Small intestine (tissue), 16 donors: ENCODE measurements at places on chromosomes 16 and 17. TPM values are rescaled to one million over a fixed set of nuclear protein-coding genes. Genes with fewer than 3 reads are reported as not detected.
A peak's percentile ranks its signal among the peaks of the same experiment; 100 is the strongest.

DNA sequence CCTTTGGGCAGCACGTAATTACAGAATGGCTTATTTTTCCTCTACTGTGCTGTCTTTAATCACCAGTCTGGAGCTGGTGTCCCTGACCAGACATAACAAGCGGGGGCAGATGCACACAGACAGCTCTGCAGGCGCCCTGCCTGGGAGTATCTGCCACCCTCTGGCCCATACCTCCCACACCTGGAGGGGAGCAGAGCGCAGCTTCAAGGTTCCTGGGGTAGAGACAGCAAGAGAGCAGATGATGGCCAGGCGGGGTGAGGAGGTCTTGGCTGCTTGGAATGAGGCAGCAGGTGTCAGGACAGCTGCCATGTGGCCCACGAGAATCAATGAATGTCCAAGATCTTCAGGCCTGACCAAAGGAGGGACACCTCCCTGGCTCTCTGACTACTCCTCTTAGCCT is 23.8 kb downstream of the TMEM94 start:
- DNase-seq, result no peak

DNA sequence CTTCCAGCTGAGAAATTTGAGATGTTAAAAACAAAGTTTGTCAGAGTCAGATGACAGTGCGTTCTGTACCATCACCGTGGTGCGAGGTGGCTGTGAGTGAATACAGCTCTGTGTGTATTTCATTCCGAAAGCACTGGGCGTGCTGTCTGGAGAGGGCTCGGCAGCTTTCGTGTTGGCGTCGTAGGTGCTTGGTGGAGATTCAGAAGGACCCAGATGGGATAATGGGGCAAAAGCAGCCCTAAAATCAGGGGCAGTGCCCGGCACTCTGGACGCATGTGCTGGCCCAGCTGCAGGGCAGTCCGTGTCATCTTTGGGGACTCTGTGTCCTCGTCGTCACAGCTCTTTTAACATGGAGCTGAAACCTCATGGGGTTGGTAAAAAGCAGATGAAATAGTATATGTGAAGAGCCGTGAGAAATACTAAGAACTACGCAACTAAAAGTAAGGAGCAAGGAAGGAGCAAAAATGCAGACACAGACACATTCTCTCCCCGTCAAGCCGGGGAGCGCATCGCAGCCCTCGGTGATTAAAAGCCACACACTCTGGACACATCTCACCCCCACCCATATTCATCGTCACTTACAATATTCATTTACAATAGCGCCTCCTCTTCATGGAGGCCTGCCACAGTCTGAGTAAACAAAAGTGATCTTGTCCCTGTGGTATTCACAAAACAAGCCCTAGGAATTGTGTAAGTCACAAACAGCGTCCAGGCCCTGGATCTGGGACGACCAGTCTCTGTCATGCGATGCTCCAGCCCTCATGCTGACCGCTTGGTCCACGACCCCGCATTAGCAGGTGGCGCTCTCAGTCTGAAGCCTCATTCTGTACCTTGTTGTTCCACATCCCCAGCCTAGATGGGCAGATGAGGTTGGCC is 206.7 kb downstream of the RPTOR start:
- DNase-seq, result no peak

GRCh38 chr17:45749831-45750335 is 34.2 kb upstream of the CRHR1 start:
- no peak for DNase-seq

DNA sequence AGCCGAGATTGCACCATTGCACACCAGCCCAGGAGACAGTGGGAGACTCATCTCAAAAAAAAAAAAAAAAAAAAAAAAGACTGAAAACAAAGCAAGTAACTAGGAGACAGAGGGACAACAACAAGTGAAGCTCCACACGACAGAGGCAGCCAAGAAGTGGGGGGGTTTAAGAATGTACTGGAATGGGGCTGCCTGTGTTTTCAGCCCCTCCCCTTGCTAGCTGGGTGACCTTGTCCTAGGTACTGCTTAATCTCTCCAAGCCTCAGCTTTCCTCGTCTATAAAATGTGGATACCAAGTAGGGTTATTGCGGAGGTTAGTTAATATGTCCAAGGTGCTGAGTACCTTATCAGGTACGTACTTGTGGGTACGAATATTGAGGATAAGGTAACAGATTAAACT is 163.8 kb upstream of the CACNG5 start:
- DNase-seq, result peak; percentile 60

- no peak for DNase-seq
These were observed 82.6 kb upstream of the CCL2 start for GRCh38 chr17:34172390-34172918.

- DNase-seq, result no peak
These were observed 42.0 kb downstream of the CMIP start for GRCh38 chr16:81486540-81487061.

DNA sequence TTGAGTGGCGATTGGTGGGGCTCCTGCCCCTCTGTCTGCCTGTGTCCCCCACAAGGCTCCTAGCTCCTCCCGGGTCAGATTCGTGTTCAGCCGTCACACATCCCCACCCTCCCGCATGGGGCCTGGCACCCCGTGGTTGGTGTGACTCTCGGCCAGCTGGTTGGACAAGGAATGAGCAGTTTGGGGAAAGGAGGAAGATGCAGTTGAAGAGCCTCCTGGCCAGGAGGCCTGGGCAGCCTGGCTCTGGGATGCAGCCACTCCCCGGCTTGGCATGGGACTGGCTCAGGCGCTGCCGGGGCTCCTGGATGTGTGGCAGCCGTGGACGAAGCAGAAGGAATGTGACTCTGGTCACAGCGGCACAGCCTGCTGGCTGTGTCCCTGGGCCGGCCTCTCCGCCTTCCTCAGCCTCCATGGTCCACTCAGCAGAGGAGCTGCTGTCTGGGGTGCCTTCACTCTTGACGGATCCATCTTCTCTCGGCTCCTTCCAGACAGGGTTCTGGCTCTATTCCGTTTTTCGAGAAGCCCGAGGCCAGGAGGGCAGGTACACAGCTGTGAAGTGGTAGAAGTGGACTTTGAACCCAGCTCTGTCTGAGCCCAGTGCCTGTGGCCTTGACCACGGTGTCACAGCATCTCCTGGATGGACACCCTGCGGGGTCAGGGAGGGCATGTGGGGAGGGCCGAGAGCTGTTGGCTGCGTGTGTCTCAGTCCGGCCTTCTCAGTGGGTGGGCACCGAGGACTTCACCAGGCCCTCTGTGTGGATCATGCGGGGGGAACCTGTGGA is 2.1 kb downstream of the TRAF7 start:
- DNase-seq, result peak; percentile 60

DNA sequence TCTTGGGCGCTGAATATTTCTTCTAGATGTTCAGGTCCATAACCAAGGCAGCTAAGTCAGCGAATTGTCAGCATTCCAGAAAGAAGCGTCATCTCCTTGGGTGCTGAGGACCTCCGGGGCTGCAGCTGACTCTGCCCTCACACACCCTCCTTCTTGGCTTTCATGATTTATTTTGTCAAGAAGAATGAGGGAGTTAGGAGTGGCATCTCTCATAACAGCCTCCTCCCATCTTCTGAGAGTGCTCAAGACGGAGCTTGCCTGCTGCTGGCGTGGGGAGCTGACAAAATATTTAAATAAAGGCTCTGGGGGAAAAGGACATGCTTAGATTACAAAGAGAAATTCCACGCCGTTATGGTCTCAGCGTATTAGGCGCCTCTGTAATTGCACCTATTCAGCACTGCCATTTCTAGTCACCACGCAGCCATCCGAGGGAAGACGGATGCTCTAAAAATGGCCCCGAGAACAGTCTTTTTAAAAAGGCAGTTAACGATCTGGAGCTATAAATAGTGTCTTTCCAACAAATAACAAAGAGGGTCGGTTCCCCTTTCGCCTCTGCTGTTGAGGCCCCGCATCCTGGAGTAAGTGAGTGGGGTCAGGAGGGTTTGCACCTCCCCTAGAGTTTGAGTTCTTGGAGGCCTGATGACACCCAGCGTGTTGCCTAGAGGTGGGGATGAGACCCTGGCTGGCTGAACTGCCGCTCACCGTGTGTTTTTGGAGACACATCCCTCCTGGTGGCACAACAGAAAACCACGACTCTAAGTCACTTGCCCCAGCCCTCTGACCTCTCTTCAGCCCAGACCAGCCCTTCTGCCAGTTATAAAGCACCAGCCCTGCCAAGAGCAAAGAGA is 187.0 kb downstream of the CCDC182 start:
- DNase-seq, result no peak

DNA sequence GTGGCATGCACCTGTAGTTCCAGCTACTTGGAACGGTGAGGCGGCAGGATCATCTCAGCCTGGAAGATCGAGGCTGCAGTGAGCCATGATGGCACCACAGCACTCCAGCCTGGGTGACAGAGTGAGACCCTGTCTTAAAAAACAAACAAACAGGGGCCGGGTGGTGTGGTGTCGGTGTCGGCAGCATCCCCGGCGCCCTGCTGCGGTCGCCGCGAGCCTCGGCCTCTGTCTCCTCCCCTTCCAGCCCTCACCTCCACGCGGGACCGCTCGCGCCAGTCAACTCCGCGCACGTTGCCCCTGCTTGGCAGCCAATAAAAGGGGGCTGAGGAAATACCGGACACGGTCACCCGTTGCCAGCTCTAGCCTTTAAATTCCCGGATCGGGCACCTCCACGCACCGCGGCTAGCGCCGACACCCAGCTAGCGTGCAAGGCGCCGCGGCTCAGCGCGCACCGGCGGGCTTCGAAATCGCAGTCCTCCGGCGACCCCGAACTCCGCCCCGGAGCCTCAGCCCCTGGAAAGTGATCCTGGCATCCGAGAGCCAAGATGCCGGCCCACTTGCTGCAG is 204.7 kb downstream of the CDRT15L2 start:
- DNase-seq, result no peak

DNA sequence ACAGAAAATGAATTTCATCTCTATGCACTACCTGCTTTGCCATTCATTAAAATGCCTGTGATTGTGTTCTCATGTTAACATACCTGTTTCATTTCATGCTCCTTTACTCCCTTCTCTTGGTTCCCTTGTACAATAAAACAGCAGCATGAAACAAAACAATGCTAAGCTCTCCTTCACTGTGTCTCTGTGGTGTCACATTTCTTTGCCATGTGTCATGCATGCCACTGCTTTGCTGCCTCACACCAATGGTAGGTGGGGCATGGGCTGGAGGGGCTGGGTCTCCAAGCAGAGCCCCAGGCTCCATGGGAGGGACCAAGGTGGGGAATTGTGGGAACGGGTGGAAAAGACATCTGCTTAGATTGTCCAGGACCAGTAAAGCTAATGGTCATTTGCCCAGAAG is 83.6 kb downstream of the RGS9 start:
- DNase-seq, result no peak

DNA sequence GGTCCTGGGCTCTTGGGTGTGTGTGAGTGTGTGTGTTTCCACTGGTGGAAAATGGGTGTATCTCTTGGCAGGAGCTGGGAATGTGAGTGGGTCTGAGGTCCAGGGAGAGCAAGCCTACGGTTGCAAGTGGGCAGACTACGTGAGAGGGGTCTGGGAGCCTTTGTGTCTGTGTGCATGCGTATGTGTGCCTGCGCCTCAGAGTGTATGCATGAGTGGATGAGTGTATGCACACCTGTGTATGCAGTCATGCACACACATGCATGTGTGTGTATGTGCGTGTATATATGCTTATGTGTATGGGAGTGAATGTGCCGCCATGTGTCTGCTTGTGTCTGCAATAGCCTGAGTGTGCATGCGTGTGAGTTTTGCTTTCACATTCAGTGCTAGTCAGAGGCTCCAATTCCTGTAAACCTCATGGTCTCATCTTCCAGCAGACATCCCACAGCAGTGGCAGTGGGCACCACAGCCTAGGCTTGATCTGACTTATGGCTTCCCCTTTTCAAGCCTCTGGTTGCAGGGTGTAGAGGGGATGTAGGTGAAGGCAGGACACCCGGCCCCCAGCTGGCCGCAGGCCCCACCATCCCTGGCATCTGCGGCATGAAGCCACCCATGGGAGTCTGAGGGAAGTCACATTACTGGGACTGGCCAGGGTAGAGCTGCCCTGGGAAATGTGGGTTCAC is 19.7 kb upstream of the RMI2 start:
- no peak for DNase-seq

GRCh38 chr16:12850186-12850585 is 46.5 kb upstream of the CPPED1 start:
- no peak for DNase-seq

GRCh38 chr16:85900027-85900792 is 1.2 kb downstream of the IRF8 start:
- DNase-seq, result peak; percentile 69

DNA sequence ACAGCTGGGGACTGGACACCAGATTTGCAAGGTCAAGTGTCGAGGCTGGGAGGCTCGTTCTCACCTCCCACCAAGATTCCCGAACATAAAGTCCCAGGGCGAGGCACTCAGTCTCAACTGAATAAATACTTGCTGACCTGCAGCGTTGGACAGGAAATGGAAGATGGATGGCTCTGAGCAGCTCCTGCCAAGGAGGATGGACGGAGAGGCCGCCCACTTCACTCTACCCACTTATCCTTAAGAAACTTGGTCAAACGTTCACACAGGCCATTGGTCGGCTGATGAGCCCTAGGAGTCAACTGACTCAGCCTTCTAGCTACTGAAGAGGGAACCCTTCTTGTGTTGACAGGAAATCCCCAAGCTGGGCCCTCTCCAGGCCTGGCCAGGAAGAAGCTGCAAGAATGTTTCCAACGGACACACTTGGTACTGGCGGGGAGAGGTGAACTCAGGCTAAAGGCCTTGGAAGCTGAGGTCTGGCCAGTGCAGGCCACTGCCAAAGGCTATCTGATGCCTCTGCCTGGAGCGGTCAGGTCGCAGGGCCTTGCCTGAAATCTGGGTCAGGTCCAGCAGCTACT is 50.0 kb downstream of the VAC14 start:
- DNase-seq, result peak; percentile 13

GRCh38 chr16:1775846-1776671 is 3.1 kb upstream of the MRPS34 start:
- no peak for DNase-seq

GRCh38 chr17:30316736-30317135 is 17.1 kb downstream of the TMIGD1 start:
- no peak for DNase-seq

DNA sequence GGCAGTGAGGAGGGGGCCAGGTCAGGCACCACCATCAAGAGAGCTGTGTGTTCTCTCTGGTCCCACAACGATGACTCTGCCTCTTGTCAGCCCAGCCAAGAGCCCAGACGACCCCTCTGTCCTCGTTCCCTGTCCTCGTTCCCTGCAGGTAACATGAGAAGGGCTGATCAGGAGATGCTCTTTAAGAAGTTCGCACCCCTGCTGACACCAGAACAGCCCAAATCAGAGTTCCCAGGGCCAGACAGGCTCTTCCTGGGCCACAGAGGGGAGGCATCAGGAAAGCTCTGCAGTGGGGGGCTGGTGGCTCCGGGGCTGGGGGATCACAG is 13.5 kb upstream of the DNAI2 start:
- DNase-seq, result no peak

GRCh38 chr17:74919440-74920305 is 3.4 kb downstream of the USH1G start:
- DNase-seq, result peak; percentile 43

The CDH1 gene
- 366 TPM for polyA plus RNA-seq

The CDT1 gene
- polyA plus RNA-seq, result 15.8 TPM

The ASB16 gene
- not detected for polyA plus RNA-seq

The CALB2 gene
- polyA plus RNA-seq, result not detected

The UNK gene
- 12.7 TPM for polyA plus RNA-seq

The NEUROD2 gene
- polyA plus RNA-seq, result 0.27 TPM

The CYGB gene
- polyA plus RNA-seq, result 13.2 TPM

The CLEC18C gene
- polyA plus RNA-seq, result 0.43 TPM

The CLTC gene
- polyA plus RNA-seq, result 175 TPM

The EIF3C gene
- 560 TPM for polyA plus RNA-seq
